Liver (tissue), 10 donors: ENCODE measurements at places on chromosomes 13 and 19. TPM values are rescaled to one million over a fixed set of nuclear protein-coding genes. Genes with fewer than 3 reads are reported as not detected.

GRCh38 chr13:112986946-112987681, 18.1 kb downstream of the MCF2L start:
- DNase-seq, result no peak
- H3K36me3 ChIP-seq, result no peaks in the 10 kb centered on the region
- H3K27ac ChIP-seq, result no peak overlapping the region
- H3K27me3 ChIP-seq, result no peaks in the 10 kb centered on the region

The MCOLN1 gene
- 13.2 TPM for total RNA-seq

The ANKRD10 gene
- total RNA-seq, result 74.1 TPM

The FGF9 gene
- total RNA-seq, result 0.05 TPM

- no peaks in the 10 kb centered on the region for H3K27me3 ChIP-seq
- no peak overlapping the region for H3K27ac ChIP-seq
- H3K4me1 ChIP-seq, result no peaks in the 10 kb centered on the region
- H3K4me3 ChIP-seq, result no peak overlapping the region
- no peaks in the 10 kb centered on the region for H3K36me3 ChIP-seq
- DNase-seq, result no peak
These were observed 80.7 kb upstream of the OLFM4 start for GRCh38 chr13:52947921-52948373.

- no peak overlapping the region for H3K4me3 ChIP-seq
- H3K27me3 ChIP-seq, result no peaks in the 10 kb centered on the region
- no peaks in the 10 kb centered on the region for H3K4me1 ChIP-seq
These were observed 32.2 kb upstream of the IPO5 start for GRCh38 chr13:97921176-97921816.

GRCh38 chr19:1736927-1737326, 16.4 kb upstream of the ONECUT3 start:
- no peak overlapping the region for H3K4me3 ChIP-seq
- H3K4me1 ChIP-seq, result no peaks in the 10 kb centered on the region
- no peaks in the 10 kb centered on the region for H3K36me3 ChIP-seq

GRCh38 chr13:23560571-23561089, 9.6 kb upstream of the TNFRSF19 start:
- H3K4me3 ChIP-seq, result no peak overlapping the region
- H3K36me3 ChIP-seq, result no peaks in the 10 kb centered on the region
- no peak for DNase-seq
- no peak overlapping the region for H3K27ac ChIP-seq
- no peaks in the 10 kb centered on the region for H3K27me3 ChIP-seq

DNA sequence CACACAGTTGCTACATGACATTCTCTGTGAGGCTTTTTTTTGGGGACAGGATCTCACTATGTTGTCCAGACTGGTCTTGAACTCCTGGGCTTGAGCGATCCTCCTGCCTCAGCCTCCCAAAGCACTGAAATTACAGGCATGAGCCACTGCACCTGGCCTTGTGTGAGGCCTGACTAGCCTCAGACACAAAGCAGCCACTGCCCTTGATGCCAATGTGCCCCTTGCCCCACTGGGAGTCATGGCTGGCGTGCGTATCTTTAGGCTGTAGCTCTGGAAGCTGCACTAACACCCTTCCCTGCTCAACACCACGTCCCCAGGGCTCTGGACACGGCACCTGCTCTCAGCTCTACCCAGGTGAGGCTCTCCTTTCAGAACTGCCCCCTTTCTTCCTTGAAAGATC, 14.5 kb upstream of the KPTN start:
- no peak overlapping the region for H3K4me3 ChIP-seq
- peaks cover 4% of the 10 kb centered on the region for H3K4me1 ChIP-seq
- DNase-seq, result no peak
- H3K27me3 ChIP-seq, result no peaks in the 10 kb centered on the region
- no peak overlapping the region for H3K27ac ChIP-seq

The OR7D2 gene
- total RNA-seq, result not detected

DNA sequence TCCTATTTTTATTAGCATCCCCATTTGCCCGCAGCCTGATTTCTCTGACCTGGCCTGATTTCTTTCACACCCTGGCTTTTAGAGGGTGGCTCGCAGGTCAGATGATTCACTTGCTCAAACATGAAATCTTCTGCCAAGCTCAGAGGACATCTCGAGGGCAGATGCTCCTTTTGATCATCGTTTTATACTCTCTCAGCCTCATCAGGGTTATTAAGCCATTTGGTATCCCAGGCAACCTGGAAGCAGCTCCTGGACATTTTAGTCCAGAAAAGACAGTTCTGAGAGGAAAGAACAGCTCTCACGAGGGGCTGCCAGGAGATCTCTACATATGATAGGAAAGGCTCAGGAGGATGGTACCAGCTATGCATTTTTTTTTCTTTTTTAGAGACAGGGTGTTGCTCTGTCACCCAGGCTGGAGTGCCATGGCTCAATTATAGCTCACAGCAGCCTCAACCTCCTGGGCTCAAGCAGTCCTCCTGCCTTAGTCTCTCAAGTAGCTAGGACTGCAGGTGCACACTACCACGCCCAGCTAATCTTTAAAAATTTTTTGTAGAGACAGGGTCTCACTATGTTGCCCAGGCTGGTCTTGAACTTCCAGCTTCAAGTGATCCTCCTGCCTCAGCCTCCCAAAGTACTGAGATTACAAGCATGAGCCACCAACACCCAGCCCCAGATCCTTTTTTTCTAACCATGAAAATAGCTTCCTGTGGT, 165.4 kb downstream of the KATNAL1 start:
- no peak for DNase-seq
- no peaks in the 10 kb centered on the region for H3K4me1 ChIP-seq
- H3K4me3 ChIP-seq, result no peak overlapping the region
- no peaks in the 10 kb centered on the region for H3K27me3 ChIP-seq
- no peaks in the 10 kb centered on the region for H3K36me3 ChIP-seq

The TPTE2 gene
- total RNA-seq, result not detected

DNA sequence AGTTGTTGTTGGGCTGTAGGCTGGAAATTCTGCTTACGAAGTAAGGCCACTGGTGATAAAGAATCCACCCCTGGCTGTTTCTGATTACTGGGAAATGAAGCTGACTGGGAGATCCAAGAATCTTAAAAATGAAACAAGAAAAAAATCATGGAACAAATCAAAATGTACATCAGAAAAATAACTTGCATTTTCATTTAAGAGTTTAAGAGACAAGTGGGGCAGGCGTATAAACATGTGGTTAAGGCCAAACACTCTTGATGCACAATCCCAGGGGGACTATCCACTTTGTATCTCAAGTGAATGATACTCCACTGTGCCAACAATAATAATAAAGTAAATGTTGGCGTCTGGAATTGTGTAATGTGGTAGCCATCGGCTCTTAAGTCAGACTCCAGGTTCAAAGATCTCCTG, 24.6 kb downstream of the ZMYM5 start:
- no peaks in the 10 kb centered on the region for H3K27me3 ChIP-seq
- DNase-seq, result no peak
- H3K36me3 ChIP-seq, result peaks cover 8% of the 10 kb centered on the region
- H3K4me3 ChIP-seq, result no peak overlapping the region

DNA sequence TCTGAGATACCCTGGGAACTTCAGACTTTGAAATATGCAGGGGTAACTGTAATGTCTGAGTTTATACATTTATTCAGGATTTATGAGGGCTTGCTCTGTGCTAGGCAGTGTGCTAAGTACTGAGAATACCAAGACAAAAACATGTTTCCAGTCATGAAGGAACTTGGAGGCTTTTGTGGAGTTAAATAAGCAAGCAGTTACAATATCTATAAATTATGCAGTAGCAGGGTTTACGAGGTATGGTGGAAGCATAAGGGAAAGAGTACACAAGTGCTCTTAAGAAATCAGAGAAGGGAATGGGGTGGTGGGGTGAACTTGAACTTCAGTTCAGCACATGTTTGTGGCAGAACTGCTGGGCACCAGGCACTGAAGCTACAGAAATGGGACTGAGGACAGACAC, 28.0 kb downstream of the MAB21L1 start:
- DNase-seq, result no peak
- H3K27ac ChIP-seq, result no peak overlapping the region
- H3K36me3 ChIP-seq, result no peaks in the 10 kb centered on the region
- no peaks in the 10 kb centered on the region for H3K27me3 ChIP-seq
- no peak overlapping the region for H3K4me3 ChIP-seq
- H3K4me1 ChIP-seq, result no peaks in the 10 kb centered on the region

DNA sequence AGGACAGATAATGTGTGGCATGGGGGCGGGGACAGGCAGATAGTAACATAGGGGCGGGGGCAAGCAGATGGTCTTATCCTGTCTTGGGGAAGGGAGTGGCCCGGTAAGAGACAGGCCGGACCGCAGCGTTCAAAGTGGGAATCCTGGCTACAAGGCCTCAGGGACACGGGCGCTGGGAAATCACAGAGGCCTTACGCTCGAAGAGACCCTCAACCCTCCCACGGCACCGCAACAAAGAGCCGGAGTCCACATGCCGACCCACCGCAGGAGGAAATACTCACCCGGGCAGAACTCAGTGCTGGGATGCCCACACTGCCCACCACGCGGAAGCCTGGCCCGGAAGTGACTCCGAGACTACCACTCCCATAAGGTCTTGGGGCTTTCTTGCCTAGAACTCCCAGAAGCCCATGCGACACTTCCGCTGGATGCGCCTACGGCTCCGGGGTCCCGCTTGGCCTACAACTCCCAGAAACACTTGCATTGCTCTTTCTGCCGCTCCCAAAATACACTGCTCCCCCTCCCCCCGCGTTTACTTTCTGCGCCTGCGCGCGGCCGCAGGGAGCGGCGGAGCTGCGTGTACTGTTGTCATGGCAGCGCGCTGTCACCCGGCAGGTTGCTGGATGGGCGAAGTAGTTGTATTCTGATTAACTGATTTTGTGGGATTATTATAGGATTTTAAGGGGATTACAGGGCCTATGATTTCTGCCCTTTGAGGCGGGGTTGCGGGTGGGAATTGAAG, at the start of gene CTU1:
Gene CTU1 (minus strand): TSS at position 344 of the 739 bp plus-strand sequence. CDS start 3,840 bp downstream, outside the sequence.
- peak within 1 kb of the TSS; percentile 84 for H3K4me3 ChIP-seq
- peak within 1 kb of the TSS; percentile 34 for H3K27ac ChIP-seq
- peaks cover 5% of the 10 kb centered on the region for H3K36me3 ChIP-seq
- DNase-seq, result peak; percentile 97

DNA sequence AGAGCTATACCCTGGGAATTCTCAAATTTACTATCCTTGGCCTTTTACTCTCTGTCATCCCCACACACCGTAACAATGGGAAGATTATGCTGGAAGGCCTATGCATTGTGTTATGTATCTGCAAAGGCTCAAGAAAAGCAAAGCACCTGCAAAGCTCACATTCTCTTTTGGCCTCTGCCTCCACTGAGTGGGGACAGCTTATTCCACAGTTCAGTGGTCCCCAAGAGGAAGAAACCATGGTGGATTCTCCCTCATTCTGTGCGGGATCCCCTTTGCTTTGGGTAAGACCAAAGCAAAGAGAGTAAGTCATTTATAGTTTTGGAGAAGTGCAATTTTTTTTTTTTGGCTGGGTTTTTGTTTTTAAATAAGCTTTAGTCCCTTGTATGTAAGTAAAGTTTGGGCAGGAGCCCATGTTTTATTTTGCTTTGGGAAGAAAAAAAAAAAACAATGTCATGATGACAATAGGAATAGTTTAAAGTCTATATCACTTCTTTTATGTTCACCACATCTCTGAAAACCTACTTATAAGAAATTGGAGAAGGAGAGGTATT, 530.6 kb downstream of the FGF9 start:
- H3K4me3 ChIP-seq, result no peak overlapping the region
- DNase-seq, result no peak
- H3K27ac ChIP-seq, result no peak overlapping the region
- no peaks in the 10 kb centered on the region for H3K27me3 ChIP-seq
- no peaks in the 10 kb centered on the region for H3K36me3 ChIP-seq

The ZNF865 gene
- 1.4 TPM for total RNA-seq

DNA sequence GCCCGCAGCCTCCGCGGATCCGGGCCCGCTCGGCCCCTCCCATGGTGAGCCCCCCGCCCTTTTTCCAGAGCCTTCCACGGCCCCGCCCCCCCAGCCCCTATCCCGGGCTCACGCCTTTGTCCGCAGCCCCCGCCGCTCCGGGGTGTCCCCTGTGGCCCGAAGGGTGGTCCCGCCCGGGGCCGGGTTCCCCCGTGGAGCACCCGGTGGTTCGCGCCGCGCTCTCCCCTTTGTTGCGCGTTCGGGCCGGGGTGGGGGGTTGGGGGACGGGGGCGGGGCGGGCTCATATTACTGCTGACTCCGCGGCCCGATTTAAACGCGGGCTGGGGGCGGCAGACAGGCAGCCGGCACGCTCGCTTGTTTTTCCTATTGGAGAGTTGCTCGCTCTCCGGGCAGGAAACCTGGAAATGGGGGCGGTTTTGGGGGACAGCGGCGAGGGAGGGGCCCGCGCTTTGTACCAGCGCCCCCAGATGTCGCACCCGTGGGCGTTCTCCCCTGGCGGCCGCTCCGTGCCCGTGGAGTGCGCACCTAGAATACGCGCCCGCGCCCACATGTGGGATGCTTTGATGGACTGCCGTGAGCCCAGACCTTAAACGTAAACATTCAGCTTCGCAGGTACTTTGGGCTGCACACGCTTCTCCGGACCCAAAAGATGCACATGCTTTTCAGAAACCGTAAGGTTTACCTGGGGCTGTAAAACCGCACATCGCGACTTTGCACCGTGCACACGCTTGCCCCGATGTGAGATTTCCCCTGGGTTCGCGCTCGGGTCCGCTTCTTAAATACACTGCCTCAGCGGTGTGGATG, 699 bp downstream of the PTOV1 start:
- peaks cover 5% of the 10 kb centered on the region for H3K36me3 ChIP-seq
- peaks cover 13% of the 10 kb centered on the region for H3K4me1 ChIP-seq
- peak overlapping the region; percentile 100 for H3K27ac ChIP-seq

- DNase-seq, result no peak
- no peak overlapping the region for H3K4me3 ChIP-seq
- H3K27ac ChIP-seq, result peak overlapping the region; percentile 88
- H3K4me1 ChIP-seq, result no peaks in the 10 kb centered on the region
- no peaks in the 10 kb centered on the region for H3K36me3 ChIP-seq
These were observed 107.6 kb downstream of the ABCC4 start for GRCh38 chr13:95193509-95194230.

- DNase-seq, result no peak
- H3K4me1 ChIP-seq, result peaks cover 44% of the 10 kb centered on the region
- H3K36me3 ChIP-seq, result no peaks in the 10 kb centered on the region
- H3K27ac ChIP-seq, result peak overlapping the region; percentile 75
These were observed 227.2 kb downstream of the FOXO1 start for GRCh38 chr13:40438999-40439797.

The CCL25 gene
- not detected for total RNA-seq

DNA sequence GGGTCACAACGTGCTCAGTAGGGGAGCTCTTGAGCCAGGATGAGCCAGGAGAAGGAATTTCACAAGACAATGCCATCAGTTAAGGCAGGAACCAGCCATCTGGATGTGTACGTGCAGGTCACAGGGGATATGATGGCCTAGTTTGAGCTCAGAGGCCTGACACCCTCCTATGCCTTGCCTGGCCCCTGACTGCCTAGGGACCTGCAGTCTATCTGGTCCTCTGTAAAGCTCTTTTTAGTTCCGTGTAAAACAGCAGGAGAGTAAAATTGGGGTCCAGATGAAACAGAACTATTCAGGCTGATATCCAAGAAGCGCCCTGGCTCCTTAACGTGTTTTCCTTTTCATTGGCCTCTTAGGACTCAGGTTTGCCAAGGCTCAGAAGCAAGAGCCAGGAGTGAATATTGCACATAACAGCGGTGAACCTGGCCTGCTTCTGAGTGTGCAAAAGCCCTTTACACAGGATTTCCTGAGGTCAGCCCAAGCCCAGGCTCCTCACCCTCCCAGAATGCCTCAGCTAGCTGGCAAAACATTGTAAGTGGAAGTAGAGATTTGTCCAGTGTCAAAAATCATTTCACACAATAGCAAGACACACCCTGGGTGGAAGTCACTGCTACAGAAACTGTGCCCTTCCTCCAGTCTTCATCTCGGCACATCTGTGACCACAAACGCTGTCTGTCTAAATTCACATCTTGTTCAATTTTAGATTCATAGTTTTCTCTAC, 777.2 kb downstream of the UQCRFS1 start:
- no peaks in the 10 kb centered on the region for H3K4me1 ChIP-seq
- H3K4me3 ChIP-seq, result no peak overlapping the region
- H3K27me3 ChIP-seq, result no peaks in the 10 kb centered on the region
- DNase-seq, result no peak
- no peak overlapping the region for H3K27ac ChIP-seq
